ENCODE measurements at places on chromosomes 1 and 21.

DNA sequence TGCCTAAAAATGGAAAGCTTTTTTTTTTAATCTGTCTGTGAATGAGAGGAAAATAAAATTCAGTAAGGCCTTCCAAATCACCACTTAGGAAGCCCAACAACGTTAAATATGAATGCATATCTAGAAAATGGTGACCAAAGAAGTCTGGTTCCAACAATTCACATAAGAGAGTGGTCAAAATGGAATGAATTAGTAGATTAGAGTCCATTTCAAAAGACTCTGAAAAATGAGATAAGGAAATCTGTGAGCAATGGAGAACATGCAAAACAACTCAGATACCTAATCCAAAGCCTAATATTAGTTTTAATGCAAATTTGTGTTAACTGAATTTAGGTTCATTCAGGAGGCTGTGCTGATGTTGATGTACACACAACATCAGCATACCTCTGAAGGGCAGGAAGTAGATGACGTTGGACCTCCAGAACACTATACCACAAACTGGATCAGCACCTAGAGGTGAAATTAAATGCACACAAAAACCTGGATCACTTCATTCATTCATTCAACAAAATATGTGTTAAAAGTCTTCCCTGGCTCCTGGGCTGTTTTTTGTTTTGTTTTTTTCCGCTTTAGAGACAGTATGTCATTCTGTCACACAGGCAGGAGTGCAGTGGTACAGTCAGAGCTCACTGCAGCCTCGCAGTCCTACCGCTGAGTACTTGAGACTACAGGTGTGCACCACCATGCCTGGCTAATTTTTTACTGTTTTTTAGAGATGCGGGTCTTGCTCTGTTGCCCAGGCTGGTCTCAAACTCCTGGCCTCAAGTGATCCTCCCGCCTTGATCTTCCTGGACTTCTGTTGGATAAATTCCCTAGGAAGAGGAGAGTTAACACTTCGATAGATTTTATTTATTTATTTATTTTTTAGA, 4.9 kb upstream of the BRWD1 start:
- no peak for DNase-seq

DNA sequence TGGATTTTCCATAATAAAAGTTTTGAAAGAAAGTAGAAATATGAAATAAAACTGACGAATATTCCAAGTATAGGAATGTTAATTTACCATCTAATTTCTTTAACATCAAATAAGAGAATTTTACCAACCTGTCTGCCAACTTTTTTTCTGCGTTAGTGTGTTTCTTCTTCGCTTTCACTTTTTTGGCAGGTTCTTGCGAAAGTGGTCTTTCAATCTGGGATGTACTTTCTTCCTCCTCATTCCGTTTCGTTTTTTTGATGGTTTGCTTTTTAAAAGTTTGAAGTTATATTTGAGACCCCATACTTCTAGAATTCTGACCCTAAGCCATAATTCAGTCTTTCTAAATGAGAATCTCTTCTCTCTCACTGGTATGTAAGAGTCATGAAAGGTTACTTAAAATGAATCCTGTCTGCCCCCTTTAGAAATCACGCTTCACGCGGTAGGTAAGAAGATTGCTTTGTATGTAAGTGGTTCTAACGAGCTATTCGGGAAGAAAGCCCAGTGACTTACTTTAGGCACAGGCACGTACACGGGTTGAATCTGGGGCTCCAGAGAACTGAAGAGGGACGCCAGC, 580 bp downstream of the RBM34 start:
- no peak for DNase-seq

DNA sequence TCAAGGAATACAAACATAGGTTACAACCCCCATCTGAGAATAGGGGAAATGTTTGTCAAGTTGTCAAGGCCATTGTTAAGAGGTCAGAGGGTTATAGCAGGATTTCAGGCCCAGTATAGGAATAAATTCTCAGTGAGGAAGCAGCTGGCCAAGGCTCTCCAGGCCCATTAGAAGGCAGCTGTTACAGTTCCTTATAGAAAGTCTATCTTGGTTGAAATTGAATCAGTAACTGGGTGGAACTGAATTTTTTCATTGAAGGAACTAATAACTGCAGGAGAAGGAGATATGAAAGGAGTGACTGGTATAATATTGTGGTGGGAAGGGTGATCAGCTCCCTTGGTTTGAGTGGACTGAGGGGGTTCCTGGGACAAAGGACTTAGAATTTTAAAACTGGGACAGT, 134.1 kb downstream of the CYYR1 start:
- DNase-seq: no peak

DNA sequence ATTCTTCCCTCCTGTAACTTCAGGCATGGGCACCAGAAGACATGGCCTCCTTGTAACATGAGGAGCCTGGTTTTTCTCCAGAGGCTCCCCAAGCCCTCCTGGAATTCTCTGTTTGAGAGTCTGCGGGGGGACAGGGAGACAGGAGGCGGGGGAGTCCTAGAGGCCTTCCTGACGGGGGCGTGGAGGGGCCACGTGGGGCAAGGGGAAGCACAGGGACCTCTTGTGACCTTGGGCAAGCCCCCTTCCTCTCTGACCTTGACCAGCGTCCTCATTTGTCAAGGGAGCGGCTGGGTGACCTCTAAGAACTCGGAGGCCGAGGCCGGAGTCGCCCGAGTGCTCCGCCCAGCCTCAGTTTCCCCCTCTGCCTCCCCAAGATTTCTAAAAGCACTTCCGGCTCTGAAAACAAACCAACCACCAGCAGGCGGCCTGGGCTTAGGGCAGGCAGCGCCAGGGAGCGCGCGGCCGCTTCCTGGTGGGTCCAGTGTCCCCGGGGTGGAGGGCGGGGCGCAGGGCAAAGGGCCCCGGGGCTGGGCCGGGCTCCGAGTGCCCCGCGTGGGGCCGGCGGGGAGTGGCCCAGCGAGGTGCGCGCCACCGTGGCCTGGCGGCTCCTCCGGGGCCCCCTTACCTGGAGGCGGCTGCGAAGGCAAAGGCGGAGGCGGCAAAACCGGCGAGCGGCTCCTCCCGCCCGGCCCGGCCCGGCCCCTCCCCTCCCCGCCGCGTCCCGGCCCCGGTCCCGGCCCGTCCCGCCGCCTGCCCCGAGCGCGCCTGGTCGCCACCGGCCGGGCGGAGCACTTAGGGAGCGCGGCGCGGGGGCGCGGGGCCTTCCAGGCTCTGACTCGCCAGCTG, at the start of gene TMCO4:
TMCO4 (minus strand) TSS at position 687 of the 846 bp plus-strand sequence. CDS start 19,158 bp downstream, outside the sequence.
- peak; percentile 70 for DNase-seq

GRCh38 chr1:79059341-79059740, 52.8 kb upstream of the ADGRL4 start:
- no peak for DNase-seq

GRCh38 chr1:220789532-220790147, 2.9 kb downstream of the MTARC1 start:
- no peak for DNase-seq

- no peak for DNase-seq
Observed at GRCh38 chr1:112033439-112034120, 44.1 kb upstream of the KCND3 start.

DNA sequence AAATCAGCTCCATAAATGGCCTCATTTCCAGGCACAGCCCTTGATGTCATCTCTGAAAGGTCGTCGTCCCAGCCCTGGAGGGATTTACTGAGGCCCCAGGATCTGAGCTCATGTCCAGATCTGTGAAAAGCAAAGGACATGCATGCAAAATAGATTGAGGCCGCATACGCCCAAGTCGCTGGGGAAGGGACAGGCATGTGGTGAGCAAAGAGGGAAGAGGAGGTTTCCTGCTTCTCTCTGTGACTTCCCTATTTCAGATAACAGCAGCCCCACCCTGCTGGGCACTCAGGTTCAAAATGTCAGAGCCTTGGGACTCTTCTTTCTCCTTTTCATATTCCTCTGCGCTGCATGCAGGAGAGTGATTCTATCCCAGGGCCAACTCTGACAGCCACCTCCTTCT, 197.2 kb downstream of the ADSS2 start:
- DNase-seq: no peak

- DNase-seq: no peak
Observed at GRCh38 chr1:167663002-167663772, 33.2 kb downstream of the RCSD1 start.

DNA sequence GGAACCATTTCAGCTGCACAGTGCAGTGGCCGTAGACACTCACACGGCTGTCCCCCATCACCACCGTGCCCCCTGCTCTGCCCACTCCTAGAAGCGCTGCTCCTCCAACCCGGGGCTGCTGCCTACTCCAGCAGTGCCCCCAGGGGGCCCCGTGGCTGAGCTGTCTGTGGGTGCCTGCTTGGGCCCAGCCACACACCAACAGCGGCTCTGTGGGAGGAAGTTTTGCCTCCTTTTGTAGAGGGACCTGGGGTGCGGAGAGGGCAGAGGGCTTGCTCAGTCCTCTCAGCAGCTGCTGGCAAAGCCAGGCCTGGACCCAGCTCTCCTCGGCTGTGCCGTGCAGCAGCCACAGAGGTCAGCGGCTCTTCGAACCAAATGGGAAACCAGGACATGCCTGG, 11.4 kb upstream of the LRRC3 start:
- DNase-seq: no peak

DNA sequence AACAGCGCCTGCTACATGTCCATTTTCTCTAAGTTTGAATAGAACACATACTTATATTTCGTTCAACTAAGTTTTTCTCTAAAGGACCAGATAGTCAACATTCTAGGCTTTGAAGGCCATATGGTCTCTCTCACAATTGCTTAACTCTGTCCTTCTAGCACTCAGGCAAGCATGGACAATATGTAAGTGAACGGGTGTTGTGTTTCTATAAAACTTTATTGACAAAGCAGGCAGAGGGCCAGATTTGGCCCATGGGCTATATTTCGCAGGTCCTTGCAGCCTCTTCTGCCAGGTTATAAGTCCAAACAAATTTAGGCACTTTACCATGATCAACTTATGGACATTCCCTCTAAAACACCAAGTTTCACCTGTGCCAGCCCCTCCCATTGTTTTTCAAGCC, 21.1 kb downstream of the KLHDC7A start:
- DNase-seq: no peak

DNA sequence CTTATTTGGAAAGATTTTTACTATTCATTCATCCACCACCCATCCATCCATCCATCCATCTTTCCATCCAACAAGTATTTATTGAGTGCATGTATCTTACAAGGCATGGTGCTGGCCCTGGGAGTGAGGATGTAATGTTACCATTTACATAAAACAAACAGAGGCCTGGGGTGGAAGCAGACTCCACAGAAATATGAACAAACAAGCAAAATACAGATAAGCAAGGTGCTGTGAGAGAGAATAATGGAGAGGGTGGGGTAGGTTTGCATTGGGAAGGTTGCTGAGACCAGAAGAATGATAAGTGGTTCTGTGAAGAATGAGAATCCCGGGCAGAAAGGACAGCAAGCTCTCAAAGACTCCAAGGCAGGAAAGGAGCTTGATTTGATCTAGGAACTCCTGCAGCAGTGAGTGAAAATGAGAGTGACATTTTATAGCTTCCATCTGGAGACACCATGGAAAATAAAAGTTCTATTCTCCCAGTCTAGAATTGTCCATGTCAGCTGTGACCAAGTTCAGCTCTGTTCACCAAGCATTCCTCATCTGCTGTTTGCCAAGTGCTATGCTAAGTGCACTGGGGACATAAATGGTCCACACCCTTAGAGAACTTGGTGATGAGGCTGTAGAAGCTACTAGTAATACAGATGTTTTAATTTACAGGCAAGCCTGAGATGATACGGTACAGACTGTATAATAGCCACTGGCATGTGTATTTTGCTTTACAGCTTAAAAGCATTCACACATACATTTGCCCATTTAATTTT, 75.3 kb downstream of the PEX14 start:
- DNase-seq: no peak

DNA sequence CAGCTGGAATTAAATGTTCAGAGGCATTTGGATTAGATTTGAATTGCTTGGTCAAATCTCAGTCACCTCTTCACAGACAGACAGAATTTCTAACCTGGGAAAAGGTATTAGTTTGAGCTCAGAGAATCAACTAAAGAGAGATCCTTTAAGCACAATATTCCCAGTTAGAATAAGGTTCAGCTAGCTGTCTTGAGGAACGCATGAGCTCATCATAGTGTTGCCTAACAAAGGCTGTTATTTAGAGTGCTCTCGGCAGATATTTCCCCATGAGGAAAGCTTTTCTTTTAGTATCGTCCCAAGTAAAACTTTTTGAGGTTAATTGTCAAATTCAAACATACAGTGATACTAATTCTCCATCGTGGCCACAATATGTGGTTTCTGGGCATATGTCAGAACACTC, 269.9 kb downstream of the HLX start:
- no peak for DNase-seq

- DNase-seq: no peak
Observed at GRCh38 chr1:233189526-233189925, 106.0 kb downstream of the PCNX2 start.

- no peak for DNase-seq
Observed at GRCh38 chr1:36425791-36426190, 24.5 kb downstream of the OSCP1 start.
